ENCODE measurements at places on chromosomes 2 and 18.
A peak's percentile ranks its signal among the peaks of the same experiment; 100 is the strongest.

- peaks cover 7% of the 10 kb centered on the region for H3K27me3 ChIP-seq
- H3K4me3 ChIP-seq, result no peak overlapping the region
- no peak overlapping the region for H3K27ac ChIP-seq
- H3K36me3 ChIP-seq, result no peaks in the 10 kb centered on the region
Measured at GRCh38 chr18:356778-357177, 88.9 kb upstream of the THOC1 start.

DNA sequence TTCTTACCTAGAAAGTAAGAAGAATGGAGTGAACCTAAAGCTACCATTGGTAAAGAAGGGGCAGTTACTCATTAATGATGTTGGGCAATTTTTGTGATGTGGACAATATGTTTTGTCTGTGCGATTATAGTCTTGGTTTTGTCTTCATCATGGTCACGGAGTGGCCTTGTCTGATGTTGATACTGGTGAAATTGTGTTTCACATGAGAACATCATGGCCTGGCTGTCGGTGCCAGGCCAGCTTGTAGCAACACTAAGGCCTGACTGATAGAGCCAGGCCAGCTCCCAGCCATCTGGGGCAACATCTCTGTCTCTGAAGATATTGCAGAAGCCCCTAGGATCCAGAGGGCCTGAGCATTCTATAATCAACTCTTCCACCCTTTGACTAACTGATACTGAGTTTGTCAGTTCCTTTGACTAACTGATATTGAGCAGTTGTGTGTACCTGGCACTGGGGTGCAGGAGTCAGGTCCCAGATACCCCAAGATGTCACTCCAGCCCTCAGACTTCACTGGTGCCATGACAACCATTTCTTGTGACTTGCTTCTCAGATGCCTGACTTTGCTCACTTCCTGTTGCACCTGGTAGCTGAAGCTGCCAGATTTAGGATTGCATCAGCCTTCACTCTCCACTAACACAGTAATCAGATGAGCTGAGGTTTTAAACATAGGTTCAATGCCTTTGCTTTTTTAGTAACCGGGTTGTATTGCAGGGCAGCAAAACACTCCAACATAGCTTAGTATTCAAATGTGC lies 62.5 kb downstream of the RPIA start:
- peak; percentile 57 for DNase-seq
- peaks cover 69% of the 10 kb centered on the region for H3K36me3 ChIP-seq
- no peak overlapping the region for H3K4me3 ChIP-seq
- peaks cover 46% of the 10 kb centered on the region for H3K4me1 ChIP-seq
- peak overlapping the region; percentile 94 for H3K27ac ChIP-seq

- H3K4me1 ChIP-seq, result no peaks in the 10 kb centered on the region
- peaks cover 2% of the 10 kb centered on the region for H3K27me3 ChIP-seq
- H3K4me3 ChIP-seq, result no peak overlapping the region
- no peaks in the 10 kb centered on the region for H3K36me3 ChIP-seq
- no peak for DNase-seq
Measured at GRCh38 chr18:5787936-5788335, 107.4 kb downstream of the TMEM200C start.

DNA sequence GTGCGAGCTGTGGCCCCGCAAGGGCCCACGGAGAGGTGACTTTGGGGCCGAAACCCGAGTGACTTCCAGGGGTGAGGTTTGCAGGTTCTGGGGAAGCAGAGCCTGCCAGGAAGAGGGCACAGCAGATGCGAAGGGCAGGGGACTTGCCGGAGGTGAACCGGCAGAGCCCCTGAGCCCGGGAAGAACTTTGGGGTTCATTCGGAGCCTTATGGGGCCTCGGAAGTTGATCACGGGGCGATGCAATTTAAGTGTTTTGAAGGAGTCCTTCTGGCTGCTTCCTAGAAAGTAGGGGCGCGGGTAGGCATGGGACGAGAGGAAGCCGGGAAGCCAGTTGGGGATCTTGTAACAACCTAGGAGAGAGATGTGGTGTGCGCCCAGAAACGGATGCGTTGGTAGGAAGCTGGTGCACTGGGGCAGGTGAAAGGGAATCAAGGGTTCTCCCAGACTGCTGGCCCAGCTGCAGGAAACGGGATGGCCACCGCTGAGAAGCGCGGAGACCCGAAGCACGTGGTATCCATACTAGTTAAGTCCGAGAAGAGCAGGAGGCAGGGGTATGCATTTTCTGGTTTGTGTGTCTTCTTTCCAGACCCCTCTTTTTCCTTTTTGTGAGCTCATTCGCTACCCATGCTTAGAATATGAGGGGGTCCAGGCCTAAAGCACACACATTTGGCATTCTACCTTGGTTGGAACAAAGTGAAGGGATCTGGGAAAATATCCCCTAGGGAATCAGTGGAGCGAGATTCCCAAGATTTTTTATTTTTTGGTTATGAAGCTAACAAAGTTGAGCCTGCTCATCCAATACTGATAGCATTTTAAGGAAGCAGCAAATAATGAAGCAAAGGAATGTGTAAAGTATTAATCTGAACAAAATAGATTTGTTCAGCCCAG lies 758 bp downstream of the SCLY start:
- peak overlapping the region; percentile 88 for H3K27ac ChIP-seq
- peaks cover 7% of the 10 kb centered on the region for H3K27me3 ChIP-seq
- H3K4me1 ChIP-seq, result peaks cover 54% of the 10 kb centered on the region
- peak overlapping the region; percentile 81 for H3K4me3 ChIP-seq
- DNase-seq, result peak; percentile 47
- peaks cover 56% of the 10 kb centered on the region for H3K36me3 ChIP-seq

DNA sequence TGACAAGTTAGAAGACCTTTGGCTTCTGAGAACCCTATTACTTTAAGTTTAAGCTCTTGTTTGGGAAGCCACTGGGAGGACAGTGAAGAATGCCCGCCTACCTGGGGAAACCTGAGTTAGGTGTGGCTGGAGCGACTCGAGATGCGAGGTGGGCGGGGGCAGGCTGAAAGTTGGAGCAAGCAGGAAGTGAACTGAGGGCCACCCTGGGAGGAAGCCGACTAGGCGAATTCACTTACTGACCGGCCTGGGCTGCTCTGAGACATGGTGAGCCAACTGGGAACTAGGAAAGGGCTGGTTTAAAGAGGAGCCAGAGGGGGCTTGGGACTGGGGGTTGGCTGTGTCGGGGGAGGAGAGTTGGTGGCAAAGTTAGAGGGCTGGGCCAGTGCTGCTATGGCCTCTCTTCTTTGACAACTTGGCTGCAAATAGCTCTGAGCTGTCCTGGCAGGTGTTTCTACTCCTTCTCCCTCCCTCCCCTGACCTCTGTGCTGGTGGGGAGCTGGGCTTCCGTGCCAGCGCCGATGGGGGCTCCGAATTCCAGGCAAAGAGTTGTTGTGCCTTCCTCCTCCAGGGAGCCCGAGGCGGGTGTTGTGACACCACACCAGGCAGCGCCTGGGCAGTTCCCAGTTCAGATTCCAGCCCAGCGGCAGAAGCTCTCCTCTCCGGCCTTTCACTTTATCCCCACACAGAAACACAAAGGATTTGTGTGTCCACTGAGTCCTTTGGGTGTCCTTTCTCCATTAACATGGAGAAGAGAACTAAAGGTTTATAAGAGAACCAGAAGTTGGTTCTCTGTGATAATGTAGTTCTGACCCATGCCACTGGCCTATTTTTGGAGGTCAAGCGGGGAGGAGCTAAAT lies at the start of gene VAMP8:
Gene VAMP8 (plus strand): TSS at position 201 of the 857 bp plus-strand sequence. CDS start 61 bp downstream, at position 262.
- H3K36me3 ChIP-seq, result peaks cover 18% of the 10 kb centered on the region
- peak; percentile 78 for DNase-seq
- peak within 1 kb of the TSS; percentile 96 for H3K4me3 ChIP-seq
- no peaks in the 10 kb centered on the region for H3K27me3 ChIP-seq

- H3K36me3 ChIP-seq, result no peaks in the 10 kb centered on the region
- no peak overlapping the region for H3K4me3 ChIP-seq
- H3K27me3 ChIP-seq, result peaks cover 1% of the 10 kb centered on the region
- DNase-seq, result no peak
- no peak overlapping the region for H3K27ac ChIP-seq
- H3K4me1 ChIP-seq, result peaks cover 6% of the 10 kb centered on the region
Measured at GRCh38 chr2:203551778-203552177, 16.7 kb upstream of the RAPH1 start.

DNA sequence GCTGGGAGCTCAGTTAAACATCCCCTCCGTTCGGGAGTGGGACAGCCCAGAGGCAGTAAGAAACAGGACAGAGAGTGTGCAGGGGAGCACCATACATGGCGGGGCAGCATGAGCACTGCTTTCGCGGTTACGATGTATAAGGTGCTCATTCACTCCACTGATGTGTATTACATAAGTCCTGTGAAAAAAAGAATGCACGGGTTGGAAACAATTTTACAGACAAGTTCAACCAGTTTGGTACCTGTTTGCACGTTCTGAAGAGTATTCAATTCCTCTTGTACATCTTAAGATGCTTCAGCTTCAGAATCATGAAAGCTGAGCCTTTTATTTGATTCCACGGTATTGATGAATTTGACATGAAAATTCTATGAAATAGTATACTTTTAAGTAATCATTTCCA lies 97.8 kb upstream of the NETO1 start:
- H3K27me3 ChIP-seq, result no peaks in the 10 kb centered on the region
- H3K4me1 ChIP-seq, result no peaks in the 10 kb centered on the region
- no peaks in the 10 kb centered on the region for H3K36me3 ChIP-seq

- H3K27ac ChIP-seq, result no peak overlapping the region
- no peak overlapping the region for H3K4me3 ChIP-seq
- no peaks in the 10 kb centered on the region for H3K27me3 ChIP-seq
- no peaks in the 10 kb centered on the region for H3K36me3 ChIP-seq
Measured at GRCh38 chr2:174025271-174026121, 60.3 kb upstream of the SP3 start.
